ENCODE measurements at places on chromosomes 7 and 10. TPM values are rescaled to one million over a fixed set of nuclear protein-coding genes. Genes with fewer than 3 reads are reported as not detected.

DNA sequence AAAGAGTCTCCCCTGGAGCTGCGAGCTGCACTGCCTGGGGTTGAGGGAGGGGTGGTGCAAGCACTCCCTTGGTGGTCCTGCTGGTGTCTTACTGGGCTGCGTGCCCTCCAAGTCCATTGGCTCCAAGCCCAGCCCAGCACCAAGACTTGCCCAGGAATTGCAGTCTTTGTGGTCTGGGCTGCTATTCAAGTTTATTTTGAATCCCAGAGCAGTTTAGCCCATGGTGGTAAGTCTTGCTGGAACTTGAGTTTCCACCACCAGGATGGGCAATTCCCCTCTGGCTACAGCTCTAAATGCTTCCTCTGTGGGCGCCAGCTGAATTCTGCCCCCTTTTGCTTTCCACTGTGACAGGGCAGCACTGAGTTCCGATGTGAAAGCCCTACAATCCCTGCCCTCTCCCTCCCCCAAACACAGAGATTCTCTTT, 25.1 kb downstream of the GALNT11 start:
- DNase-seq: no peak

- DNase-seq: no peak
Measured at GRCh38 chr10:44985175-44985681, 6.6 kb upstream of the DEPP1 start.

- DNase-seq: no peak
Measured at GRCh38 chr7:150855046-150855445, 2.7 kb downstream of the AOC1 start.

DNA sequence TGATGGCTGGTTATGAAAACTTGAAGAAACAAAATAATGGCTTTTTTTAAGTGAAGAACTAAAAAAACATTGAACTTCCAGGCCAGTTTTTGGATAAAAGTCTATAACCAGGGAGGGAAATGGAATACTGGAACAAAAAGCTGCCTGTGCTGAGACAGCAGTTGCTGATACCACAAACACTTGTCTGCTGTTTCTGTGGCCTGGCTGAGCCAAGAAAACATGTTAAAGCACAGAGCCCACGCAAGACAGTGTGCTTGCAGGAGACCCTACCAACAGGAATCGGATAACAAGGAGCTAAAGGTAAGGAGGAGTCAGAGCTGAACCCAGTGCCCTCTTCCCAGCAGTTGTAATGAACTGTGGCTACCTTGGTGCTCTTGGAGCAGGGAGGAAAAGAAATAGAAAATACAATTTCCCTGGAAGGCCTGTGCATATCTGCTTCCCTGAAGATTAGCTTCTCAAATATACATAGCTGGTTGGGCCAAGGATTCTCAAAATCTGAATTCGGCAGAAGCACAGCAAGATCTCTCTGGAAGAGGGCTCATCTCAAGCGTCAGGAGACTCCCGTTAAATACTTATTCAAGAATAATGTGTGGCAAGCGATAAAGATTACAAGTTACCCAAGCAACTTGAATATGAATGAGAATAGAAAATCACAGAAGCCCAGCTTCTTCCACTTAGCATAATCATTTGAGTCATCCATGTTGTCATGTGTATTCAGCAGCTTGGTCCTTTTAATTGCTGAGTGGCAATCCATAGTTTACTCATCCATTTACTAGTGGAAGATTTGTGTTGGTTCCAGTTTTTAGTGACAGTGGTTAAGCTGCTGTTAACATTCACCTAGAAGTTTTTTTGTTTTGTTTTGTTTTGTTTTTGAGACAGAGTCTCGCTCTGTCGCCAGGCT, 87.6 kb downstream of the NOD1 start:
- no peak for DNase-seq

- DNase-seq: no peak
Measured at GRCh38 chr10:72487116-72487515, 132.4 kb upstream of the DNAJB12 start.

DNA sequence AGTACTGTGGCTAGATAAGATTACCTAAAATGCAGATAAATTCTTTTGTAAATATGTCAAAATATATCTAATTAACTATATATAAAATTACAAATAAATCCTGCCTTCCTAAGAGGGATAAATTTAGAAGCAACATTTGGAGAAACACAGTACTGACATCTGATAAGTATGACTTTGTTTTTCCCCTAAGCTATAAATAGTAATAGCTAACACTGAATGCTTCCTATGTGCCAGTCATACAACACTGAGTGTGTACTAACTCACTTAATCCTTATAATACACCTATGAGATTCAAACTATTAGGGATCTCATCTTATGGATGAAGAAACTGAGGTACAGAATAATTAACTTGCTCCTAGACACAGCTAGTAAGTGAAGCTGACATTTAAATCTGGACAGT, 733.4 kb downstream of the MAGI2 start:
- DNase-seq: no peak

DNA sequence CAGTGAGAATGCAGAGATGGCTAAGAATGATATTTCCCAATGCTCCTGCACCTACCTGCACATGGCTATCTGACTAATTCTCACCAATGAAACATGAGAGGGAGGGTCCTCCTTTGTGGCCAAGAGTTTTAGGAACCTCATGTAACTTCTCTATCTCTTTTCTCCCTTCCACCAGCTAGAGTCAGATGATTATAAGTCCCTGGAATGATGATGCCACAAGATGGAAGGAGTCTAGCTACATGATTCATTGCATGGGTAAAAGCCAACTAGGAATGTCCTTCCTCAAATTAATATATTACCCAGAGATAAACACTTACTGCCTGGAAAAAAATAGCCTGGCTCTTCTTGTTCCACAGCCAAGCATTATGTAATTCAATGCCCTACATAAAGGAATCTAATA, 55.1 kb upstream of the AASS start:
- DNase-seq: no peak

- DNase-seq: no peak
Measured at GRCh38 chr10:124740369-124741280, 3.6 kb downstream of the FAM53B start.

DNA sequence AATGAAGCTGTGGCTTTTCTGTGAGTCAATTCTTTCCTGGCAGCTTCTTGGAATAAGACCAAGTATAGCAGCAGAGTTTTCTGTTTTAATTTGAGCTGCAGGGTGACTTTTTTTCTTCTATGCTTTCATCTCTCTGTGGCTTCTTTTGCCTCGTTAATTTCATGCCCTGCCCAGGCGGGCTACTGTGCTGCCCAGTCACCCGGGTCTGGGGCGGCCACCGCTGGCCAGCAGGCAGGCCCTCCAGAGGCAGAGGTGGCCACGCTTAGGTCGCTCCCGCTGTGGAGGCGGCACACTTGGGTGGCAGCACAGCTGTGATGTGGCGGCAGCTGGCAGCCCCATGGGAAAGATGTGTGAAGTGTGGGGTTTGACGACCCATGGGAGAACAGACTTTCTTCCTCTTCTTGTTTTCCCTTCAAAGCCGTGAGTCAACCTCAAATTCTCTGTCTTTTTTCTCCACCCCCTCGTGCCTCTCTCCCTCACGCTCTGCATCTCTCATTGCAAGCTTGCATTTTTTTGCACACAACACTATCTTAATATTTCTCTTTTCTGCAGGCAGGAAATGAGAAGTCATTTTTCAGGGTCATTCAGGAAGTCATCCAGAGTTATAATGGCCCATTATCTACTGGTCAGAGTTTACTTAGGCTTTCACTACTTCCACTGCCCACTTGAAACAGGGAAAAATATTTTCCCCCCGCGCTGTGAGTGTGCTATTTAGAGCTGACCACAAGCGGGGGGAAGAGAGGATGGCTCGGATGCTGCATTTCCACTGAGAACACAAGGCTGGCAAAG, 67.8 kb downstream of the EGFR start:
- DNase-seq: no peak

DNA sequence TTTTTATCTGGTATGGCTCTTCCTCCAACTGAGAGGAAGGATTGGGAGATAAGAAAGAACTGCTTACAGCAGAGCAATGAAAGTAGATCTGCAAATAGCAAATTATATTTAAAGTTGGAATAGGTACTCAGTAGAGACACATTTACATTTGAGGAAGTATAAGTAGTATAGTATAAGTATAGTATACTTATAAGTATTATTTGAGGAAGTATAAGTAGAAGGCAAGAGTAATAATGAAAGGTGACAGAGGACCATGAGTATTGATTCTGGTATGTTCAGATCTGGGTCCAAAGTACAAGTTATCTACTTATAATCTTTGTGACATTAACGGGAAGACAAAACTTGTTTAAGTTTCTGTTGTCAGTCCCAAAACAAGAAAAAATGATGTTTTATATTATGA, 527.6 kb upstream of the SORCS1 start:
- no peak for DNase-seq

GRCh38 chr10:103703941-103704919, 151.1 kb downstream of the SH3PXD2A start:
- no peak for DNase-seq

GRCh38 chr10:48399056-48399541, 92.6 kb downstream of the MAPK8 start:
- peak; percentile 27 for DNase-seq

- DNase-seq: no peak
Measured at GRCh38 chr7:141362580-141363435, 188.4 kb upstream of the AGK start.

DNA sequence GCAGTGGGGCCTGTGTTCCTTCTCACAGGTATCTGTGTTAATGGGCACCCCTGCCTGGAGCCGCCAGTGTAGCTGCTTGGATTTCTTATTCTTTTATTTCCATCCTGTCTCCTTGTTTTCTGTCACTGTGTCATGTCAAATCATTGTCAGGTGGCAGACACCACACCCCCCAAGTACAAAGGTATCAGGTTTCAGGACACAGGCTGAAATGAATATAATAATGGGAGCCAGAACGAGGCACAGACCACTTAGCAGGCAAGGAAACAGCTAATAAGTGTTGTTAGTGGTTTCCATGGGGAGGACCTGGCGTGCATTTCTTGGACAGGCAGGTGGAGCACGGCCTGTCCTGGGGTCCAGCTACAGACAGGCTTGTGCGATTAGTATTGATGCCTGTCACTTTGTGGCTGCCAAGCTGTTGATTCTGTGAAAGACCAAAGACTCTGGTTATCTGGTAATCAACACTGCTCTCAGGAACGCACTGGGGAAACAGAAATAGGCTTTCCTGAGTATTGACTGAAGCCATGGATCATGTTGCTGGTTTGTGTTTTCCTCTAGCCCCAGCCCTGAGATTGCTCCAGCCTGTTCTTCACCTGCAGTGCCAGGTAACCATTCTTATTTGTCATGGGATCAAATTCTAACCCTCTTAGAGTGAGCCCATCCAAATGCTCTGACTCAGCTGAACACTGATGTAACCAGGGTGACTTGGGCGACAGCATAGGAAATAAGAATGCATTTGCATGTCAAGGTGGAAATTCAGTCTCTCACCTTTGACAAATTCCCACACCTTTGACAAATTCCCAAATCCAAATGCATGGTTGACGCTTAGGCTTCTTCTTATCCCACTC, 1002.0 kb downstream of the LRMDA start:
- DNase-seq: peak; percentile 37

GRCh38 chr10:11104772-11105675, 87.4 kb downstream of the CELF2 start:
- DNase-seq: no peak

DNA sequence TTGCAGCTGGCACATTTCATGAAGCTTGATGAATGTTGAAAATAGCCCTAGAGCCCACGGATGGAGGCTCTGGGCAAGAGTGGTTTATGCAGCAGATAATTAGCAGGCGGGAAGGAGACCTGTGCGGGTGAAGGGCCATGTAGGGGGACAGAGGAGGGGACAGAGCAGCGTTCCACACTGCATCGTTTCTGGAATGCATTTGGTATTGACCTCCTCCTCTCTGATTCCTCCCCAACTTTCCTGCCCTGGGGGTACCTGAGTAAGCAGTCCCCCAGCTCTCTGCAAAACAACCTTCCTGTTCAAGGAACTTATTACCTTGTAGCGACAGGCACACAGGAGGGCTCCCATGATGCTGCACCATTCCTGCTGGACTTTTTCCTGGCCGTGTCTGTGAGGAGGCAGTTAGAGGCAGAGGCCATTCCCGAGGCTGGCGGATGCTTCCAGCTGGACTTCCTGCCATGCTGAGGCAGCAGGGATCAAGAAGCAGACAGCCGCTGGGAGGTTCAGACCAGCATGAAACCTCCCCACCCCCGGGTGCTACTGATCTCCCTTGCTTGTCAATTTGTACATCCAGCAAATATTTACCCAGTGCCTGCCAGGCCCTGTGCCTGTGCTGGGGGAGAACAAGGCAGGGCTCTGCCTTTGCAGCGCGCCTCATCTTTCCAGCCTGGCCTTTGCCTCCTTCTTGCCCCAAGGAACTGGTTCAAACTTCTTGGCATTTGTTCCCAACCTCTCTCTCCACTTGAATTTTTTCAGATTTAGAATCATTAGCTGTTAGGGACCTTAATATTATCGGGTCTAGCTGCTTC, 28.7 kb downstream of the SLC29A3 start:
- DNase-seq: no peak

- DNase-seq: no peak
Measured at GRCh38 chr7:22551768-22552513, 52.0 kb upstream of the STEAP1B start.

GRCh38 chr7:16071246-16071857, 350.0 kb downstream of the CRPPA start:
- no peak for DNase-seq

GRCh38 chr10:115091161-115091560, 2.0 kb upstream of the ATRNL1 start:
- DNase-seq: no peak

GRCh38 chr7:87528730-87529129, 53.2 kb upstream of the ABCB4 start:
- no peak for DNase-seq

DNA sequence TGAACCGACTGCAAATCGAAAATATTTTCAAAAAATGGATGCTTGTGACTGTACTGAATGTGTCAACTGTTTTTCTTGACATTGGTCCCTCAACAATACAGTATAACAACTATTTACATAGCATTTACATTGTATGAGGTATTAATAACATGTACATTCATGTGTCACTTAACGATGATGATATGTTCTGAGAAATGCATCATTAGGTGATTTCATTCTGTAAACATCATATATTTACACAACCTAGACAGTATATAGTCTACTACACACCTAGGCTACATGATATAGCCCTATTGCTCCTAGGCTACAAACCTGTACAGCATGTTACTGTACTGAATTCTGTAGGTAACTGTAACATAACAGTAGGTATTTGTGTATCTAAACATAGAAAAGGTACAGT, 39.7 kb downstream of the SIRT1 start:
- DNase-seq: no peak

- DNase-seq: peak; percentile 46
Measured at GRCh38 chr10:12566161-12567115, 217.1 kb downstream of the CAMK1D start.

Gene PRSS1
- total RNA-seq: not detected

Gene SEMA3D
- total RNA-seq: 13.6 TPM

Gene NXPH1
- 3.8 TPM for total RNA-seq

Gene OR6V1
- total RNA-seq: not detected

Gene GJC3
- not detected for total RNA-seq

Gene NOS3
- 0.86 TPM for total RNA-seq

Gene SYCE1
- total RNA-seq: 0.78 TPM

Gene NEBL
- total RNA-seq: 0.74 TPM

Gene HMX3
- not detected for total RNA-seq

Gene DUS4L
- 11.5 TPM for total RNA-seq

Gene EIF4H
- 234 TPM for total RNA-seq

Gene KRIT1
- total RNA-seq: 37.8 TPM

Gene AKR1C2
- 3.8 TPM for total RNA-seq

Gene OPN1SW
- total RNA-seq: not detected

Gene CC2D2B
- not detected for total RNA-seq

Gene KIAA1217
- total RNA-seq: 4.4 TPM

Gene CPA5
- not detected for total RNA-seq

Gene NDUFB8
- 284 TPM for total RNA-seq

Gene SLC18A3
- 21.5 TPM for total RNA-seq

Gene ACTL6B
- total RNA-seq: 95.2 TPM
